AG20443 (cell line): ENCODE measurements at places on chromosomes 4 and X.

DNA sequence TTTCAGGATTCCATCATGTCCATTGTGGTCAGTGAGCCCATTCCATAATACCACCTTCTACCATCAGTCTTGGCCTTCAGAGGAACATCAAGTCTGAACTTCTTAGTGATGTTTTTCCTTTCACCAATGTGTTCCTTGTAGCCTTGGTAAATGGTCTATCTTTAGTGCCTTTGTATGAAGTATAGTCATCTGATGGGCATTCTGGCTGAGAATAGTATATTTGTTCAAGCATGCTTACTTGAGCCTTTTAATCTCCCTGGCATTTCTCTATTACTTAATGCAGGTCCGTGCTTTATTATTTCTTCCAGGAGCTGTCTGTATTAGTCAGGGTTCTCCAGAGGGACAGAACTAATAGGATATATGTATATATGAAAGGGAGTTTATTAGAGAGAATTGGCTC lies 99.7 kb downstream of the TLL1 start:
- no peak for DNase-seq

DNA sequence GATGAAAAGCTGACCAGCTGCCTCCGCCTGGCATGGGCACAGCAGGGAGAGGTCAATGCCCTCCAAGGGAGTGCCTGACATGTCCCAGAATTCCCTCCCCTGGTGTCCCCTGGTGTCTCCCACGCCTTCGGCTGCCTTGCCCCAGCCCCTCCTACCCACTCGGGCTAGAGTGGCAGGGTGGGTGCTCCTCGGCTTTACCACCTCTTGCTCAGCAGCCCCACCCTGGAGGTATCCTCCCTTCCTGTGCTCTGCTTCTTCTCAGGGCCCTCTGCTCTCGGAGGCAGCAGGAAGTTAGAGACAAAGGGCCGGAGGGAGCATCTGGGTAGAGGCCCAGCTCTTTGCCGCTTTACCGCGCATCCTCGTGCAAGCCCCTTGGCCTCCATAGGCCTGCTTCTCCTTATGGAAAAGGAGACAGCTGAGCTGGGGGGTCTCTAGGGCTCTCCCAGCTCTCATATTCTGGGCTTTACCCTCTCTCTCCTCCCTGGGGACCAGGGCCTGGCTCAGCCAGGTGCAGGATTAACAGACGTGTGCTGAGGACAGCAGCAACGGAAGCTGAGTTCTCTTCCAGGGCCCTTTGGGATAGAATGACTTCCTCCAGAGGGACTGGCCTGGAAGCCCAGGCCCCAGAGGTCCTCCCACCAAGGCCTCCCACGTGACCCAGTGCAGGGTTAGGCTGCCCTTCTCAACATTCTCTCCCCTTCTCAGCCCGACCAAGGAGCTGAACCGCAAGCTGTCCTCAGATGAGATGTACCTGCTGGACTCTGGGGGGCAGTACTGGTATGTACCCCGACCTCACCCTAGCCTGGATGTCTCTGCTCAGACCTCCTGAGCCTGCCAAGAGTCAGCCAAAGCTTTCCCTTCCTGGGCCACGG lies 17.2 kb downstream of the XPNPEP2 start:
- DNase-seq = no peak

DNA sequence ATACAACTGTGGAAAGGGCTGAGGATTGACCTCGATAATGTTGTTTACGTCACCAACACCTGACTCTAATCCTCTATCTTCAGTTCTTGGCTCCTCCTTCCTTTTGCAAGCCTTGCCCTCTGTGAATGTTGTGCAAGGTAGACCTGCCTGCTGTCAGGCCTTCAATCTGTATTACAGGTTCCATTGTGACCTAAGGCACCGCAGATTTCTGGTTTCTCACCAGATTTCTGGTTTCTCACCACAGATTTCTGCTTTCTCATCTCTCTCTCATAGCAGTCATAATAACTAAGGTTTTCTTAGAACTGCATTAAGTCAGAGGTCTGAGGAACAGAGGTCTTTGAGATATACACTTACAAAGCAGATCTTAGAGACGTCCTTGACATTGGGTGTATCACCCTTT lies 51.5 kb upstream of the ETNPPL start:
- no peak for DNase-seq

GRCh38 chrX:106899276-106899675 lies 3.9 kb downstream of the RIPPLY1 start:
- no peak for DNase-seq

- no peak for DNase-seq
Measured at GRCh38 chr4:67366311-67366861, 178.9 kb downstream of the CENPC start.

GRCh38 chr4:122832732-122833131 lies 6.1 kb downstream of the FGF2 start:
- no peak for DNase-seq
